ENCODE measurements at places on chromosomes 6 and 20. TPM values are rescaled to one million over a fixed set of nuclear protein-coding genes. Genes with fewer than 3 reads are reported as not detected.

- no peak for DNase-seq
- no peaks in the 10 kb centered on the region for H3K27me3 ChIP-seq
- H3K4me3 ChIP-seq, result no peak overlapping the region
Observed at GRCh38 chr6:146642921-146643320, 44.1 kb downstream of the ADGB start.

GRCh38 chr20:774016-774659 lies 5.8 kb upstream of the SLC52A3 start:
- H3K27me3 ChIP-seq, result peaks cover 6% of the 10 kb centered on the region
- no peak for DNase-seq

GRCh38 chr6:37648465-37649330 lies 49.0 kb downstream of the MDGA1 start:
- no peak overlapping the region for H3K4me3 ChIP-seq
- H3K4me1 ChIP-seq, result peaks cover 37% of the 10 kb centered on the region
- peak overlapping the region; percentile 80 for H3K27ac ChIP-seq
- H3K36me3 ChIP-seq, result peaks cover 16% of the 10 kb centered on the region
- peaks cover 44% of the 10 kb centered on the region for H3K27me3 ChIP-seq
- DNase-seq, result peak; percentile 73

RGS17 gene
- total RNA-seq, result not detected

- H3K27ac ChIP-seq, result no peak overlapping the region
- peaks cover 23% of the 10 kb centered on the region for H3K27me3 ChIP-seq
- H3K36me3 ChIP-seq, result no peaks in the 10 kb centered on the region
- no peak overlapping the region for H3K4me3 ChIP-seq
Observed at GRCh38 chr6:36340618-36341454, 4.1 kb upstream of the BNIP5 start.
